ENCODE measurements at places on chromosomes 7 and 10.

DNA sequence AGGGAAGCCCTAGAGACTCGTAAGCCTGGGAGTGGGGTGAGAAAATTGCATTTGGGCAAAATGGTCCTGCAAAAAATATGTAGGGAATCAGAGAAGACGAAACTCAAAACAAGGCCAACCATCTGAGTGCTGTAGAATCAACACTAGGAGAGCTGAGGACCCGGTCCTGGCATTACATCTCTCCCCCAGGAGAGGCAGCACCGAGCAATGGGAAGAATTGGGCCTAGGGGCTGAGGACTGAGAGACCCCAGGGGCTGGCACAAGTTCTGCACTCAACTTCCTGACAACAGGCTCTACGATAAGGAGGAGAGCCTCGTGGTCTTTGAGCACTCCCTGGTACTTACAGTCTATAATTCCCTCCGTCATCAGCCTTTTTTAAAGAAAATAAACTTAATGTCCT is 47.6 kb downstream of the BPGM start:
- H3K4me3 ChIP-seq, result no peak overlapping the region
- H3K4me1 ChIP-seq, result peaks cover 22% of the 10 kb centered on the region
- H3K36me3 ChIP-seq, result no peaks in the 10 kb centered on the region
- no peak for DNase-seq
- H3K27ac ChIP-seq, result no peak overlapping the region
- H3K27me3 ChIP-seq, result no peaks in the 10 kb centered on the region

DNA sequence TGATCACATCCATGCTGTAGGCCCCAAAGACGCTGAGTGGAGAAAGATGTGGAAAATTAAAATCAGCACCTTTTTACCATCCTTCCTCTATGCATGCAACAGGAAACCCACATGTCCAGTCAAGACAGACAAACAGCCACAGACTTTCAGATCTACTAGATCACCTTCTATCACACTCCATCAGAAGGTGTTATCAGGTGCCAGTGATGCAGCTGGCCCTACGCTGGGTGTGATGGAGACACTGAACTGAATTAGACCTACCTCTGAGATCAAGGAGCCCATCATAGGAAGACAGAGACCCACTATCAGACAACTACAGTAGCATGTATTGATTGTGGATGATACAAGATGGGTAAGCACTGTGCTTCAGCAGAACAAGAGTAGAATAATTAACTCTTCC is 15.5 kb downstream of the CYP3A4 start:
- no peak overlapping the region for H3K27ac ChIP-seq
- H3K36me3 ChIP-seq, result no peaks in the 10 kb centered on the region
- no peak overlapping the region for H3K4me3 ChIP-seq
- DNase-seq, result no peak

- H3K36me3 ChIP-seq, result no peaks in the 10 kb centered on the region
- no peak overlapping the region for H3K27ac ChIP-seq
- H3K4me3 ChIP-seq, result no peak overlapping the region
- H3K27me3 ChIP-seq, result no peaks in the 10 kb centered on the region
- peaks cover 10% of the 10 kb centered on the region for H3K4me1 ChIP-seq
- no peak for DNase-seq
Observed at GRCh38 chr10:30176182-30176581, 116.8 kb upstream of the JCAD start.

DNA sequence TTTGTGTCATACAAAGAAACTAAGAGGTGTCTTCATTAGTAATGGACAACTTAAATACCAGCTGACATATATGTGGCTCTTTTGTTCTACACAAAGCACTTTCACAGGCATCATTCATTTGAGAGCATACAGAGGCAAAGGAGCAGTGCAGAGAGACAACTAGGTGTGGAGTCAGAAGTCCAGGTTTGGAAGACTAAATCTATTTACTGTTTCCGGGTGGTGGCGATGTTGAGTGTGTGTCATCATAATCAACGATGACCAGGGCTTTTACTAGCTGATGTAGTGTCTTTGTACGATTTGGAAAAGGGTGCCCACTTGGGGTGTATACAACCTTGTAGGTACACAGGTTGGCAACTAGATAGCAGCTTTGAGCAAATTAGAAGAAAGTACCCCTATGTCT is 195.5 kb upstream of the CCDC6 start:
- DNase-seq, result no peak
- H3K36me3 ChIP-seq, result peaks cover 16% of the 10 kb centered on the region
- no peaks in the 10 kb centered on the region for H3K27me3 ChIP-seq
- H3K4me3 ChIP-seq, result no peak overlapping the region
- H3K4me1 ChIP-seq, result no peaks in the 10 kb centered on the region

DNA sequence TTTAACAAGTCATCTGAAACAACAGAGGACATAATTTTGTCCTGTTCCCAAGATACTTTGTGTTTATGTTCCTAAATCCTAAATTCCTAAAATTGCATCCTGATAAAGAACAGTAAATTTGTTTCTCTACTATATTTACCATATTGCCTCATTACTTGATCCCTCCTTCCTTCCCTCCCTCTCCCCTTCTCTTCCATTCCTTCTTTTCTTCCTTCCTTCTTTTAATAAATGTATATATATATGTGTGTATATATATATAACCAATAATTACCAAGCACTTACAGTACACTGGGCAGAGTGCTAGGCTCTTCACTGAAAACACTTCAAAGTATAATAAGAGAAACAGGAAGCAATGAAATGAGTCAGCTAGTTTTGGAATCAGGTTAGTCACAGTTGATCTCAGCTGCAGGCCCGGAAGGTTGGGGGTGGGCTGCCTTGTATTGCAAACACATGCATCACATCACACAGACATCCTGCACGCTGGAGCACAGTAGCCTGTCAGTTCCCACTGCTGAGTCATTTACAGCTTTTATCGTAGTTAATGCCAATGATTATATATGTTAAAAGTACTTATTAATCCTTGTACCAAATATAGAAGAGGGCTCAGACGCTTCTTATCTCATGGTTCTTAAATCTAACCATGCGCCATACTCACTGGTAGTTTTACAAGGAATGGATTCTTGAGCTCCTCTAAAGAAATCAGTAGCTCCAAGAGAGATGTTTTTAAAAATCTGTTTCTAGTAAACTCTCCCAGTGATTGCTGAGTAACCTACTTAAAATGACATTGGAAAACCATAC is 551.7 kb downstream of the GRM8 start:
- H3K27me3 ChIP-seq, result no peaks in the 10 kb centered on the region
- DNase-seq, result peak; percentile 37
- peak overlapping the region; percentile 43 for H3K4me3 ChIP-seq
- peaks cover 33% of the 10 kb centered on the region for H3K4me1 ChIP-seq
- no peaks in the 10 kb centered on the region for H3K36me3 ChIP-seq

GRCh38 chr10:94358480-94358879 is 4.3 kb downstream of the NOC3L start:
- H3K27me3 ChIP-seq, result no peaks in the 10 kb centered on the region
- no peak overlapping the region for H3K27ac ChIP-seq
- no peak for DNase-seq
- peaks cover 29% of the 10 kb centered on the region for H3K4me1 ChIP-seq
- no peak overlapping the region for H3K4me3 ChIP-seq

- no peaks in the 10 kb centered on the region for H3K36me3 ChIP-seq
- H3K4me1 ChIP-seq, result no peaks in the 10 kb centered on the region
- H3K27ac ChIP-seq, result no peak overlapping the region
- H3K27me3 ChIP-seq, result peaks cover 4% of the 10 kb centered on the region
Observed at GRCh38 chr7:92409357-92409756, 37.9 kb upstream of the GATAD1 start.

GRCh38 chr7:105769901-105770628 is 106.3 kb downstream of the ATXN7L1 start:
- H3K27ac ChIP-seq, result no peak overlapping the region
- H3K36me3 ChIP-seq, result peaks cover 3% of the 10 kb centered on the region
- peak overlapping the region; percentile 38 for H3K4me3 ChIP-seq

- H3K27me3 ChIP-seq, result no peaks in the 10 kb centered on the region
- H3K4me3 ChIP-seq, result no peak overlapping the region
- no peaks in the 10 kb centered on the region for H3K4me1 ChIP-seq
- H3K36me3 ChIP-seq, result no peaks in the 10 kb centered on the region
- no peak for DNase-seq
Observed at GRCh38 chr7:106640368-106641141, 20.4 kb downstream of the CCDC71L start.

Measured in neural crest cell (in vitro differentiated cells).